ENCODE measurements at places on chromosomes 5 and 9.
A peak's percentile ranks its signal among the peaks of the same experiment; 100 is the strongest.

DNA sequence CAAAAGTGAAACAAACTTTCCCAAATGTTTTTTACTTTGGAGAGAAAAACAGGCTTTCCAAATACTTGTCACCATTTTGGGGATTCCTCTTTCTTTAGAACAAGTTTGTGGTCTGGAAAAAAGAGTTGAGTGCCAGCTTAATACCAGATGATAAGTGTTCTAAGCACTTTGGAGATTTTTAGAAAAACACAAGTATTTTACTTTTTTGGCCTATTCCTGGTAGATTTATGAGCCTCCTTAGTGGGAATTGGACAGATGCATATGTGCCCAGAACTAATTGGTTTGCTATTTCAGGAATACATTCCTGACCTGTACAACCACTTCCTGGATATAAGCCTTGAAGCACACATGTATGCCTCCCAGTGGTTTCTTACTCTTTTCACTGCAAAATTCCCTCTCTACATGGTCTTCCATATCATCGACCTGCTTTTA, 40.5 kb downstream of the GPR21 start:
- peak; percentile 62 for DNase-seq

- DNase-seq = no peak
Measured at GRCh38 chr5:38802125-38802524, 43.7 kb upstream of the OSMR start.

GRCh38 chr9:124199474-124199873, 58.3 kb upstream of the NEK6 start:
- DNase-seq = no peak

DNA sequence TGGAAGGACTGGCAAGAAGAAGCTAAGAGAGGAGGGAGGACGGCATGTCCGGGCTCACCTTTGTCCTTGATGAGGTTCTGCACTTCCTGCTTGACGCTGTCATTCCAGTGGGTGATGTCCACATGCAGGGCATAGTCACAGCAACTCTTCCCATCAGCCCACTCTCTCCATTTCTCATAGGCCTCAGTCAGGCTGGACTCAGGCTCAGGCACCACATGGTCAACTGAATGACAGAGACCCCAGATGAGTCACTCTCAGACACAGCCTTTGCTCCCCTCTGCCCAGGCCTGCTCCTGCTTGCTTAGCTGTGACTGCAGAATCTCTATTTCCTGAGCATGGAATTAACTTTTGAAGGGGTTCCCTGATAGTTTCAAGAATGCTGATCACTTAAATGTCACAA, 94.2 kb downstream of the DPYSL3 start:
- no peak for DNase-seq

GRCh38 chr9:119839888-119840287, 470.7 kb upstream of the BRINP1 start:
- peak; percentile 12 for DNase-seq

DNA sequence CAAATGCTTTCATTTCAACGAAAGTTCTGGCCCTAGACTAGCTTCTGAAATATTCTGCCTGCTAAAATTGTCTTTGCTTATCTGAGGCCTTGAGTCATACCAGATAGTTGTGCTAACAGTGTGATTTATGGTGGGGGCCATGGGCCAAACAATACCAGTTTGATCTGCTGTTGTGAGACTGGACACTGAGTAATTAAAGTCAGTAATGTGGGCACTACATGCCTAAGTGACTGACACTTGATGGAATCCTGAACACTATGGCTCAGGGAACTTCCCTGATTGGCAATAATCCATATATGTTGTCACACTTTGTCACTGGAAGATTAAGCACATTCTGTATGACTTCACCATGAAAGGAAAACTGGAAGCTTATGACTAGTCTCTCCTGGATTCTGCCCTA, 127.6 kb upstream of the CYLC2 start:
- no peak for DNase-seq

GRCh38 chr9:20262611-20263010, 359.7 kb downstream of the MLLT3 start:
- DNase-seq = no peak

GRCh38 chr5:141826674-141827073, 51.5 kb downstream of the PCDH1 start:
- peak; percentile 29 for DNase-seq

DNA sequence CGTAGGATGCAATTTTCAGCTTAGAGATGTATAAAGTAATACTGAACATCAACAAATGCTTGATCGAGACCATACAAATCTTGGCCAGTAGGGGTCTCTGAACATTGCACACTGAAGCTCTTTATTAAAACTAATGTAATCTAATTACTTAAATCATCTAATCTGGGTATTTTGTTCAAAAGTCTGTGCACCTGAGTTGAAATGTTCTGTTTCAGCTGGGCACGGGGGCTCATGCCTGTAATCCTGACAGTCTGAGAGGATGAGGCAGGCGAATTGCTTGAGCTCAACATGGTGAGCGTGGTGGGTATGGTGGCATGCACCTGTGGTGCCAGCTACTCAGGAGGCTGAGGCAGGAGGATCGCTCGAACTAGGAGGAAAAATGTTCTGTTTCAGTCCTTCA, 41.0 kb downstream of the ESM1 start:
- DNase-seq = peak; percentile 59

DNA sequence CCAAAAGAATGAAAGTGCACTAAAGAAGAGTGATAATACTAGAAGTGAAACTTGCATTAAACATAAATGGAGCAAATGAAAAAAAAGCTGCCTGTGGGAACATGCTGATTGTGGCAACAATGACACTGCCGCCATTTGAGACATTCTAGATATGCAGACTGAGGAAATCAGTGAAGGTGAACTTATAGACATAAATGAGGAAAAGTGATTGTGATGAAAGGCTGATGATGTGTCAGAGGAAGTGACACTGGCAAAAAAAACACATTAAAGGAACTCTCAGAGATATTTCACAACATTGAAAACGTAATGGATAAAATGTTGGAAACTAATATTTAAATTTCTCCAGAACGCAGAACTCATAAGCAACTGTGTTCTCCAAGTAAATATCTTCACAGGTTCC, 1.2 kb downstream of the ERCC8 start:
- peak; percentile 32 for DNase-seq

- peak; percentile 6 for DNase-seq
Measured at GRCh38 chr5:118597543-118597942, 390.8 kb downstream of the DTWD2 start.

DNA sequence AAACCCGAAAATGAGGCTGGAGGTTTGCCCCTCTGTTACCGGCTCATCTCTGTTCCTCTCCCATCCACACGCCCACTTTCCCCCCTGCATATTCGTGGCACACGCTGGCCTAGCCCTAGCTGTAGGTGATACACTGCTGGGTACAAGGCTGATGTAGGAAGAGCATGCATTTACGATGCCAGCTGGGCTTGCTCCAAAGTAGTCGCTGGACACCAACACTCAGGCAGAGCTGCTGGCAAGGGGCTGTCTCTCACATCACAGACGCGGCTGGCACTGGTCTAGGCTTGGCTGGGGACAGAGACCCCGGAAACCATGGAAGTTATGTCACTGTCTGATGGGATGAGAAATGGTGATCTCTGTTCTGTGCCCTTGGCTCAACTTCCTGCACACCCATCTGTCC, 9.8 kb upstream of the PHYKPL start:
- DNase-seq = no peak

GRCh38 chr5:124054564-124054963, 542.6 kb downstream of the CSNK1G3 start:
- DNase-seq = no peak
